HS-27A (cell line): ENCODE measurements at places on chromosomes 7 and 10.
A peak's percentile ranks its signal among the peaks of the same experiment; 100 is the strongest.

DNA sequence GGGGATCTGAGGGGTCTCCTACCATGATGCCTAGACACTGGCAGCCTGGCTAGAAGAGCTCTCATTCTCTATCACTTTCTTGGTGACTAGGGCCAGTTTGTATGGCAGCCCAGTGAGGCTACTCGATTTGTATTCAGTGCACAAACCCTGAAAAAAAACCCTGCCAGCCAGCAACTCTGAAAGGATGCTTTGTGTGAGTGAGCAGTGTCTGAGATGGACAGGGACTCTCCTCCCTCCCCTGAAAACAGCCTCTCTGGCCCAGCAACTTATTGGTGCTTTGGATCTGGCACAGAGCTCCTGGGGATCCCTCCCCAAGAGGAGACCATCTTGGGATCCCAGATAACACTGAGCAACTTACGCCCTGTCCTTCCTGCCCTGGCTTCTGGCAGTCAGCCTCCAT lies 10.8 kb upstream of the LRRC4 start:
- no peak for DNase-seq

DNA sequence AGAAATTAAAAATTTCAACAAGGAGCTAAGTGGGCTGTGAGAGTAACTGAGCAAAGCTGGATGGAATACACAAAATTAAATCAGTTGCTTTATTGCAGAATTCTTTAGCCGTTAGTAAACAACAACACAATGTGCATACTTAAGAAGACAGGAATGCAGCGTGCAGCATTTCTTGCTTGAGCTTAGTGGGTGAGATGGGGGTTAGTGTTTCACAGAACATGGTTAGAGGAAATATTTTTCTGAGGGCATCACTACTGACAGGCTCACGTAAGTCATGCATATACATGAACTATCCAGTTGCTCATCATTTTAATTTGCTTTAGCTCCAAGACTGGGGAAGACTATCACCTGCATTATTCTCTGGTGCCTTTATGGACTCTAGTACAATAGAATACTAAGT lies 80.8 kb downstream of the CD36 start:
- peak; percentile 59 for DNase-seq

DNA sequence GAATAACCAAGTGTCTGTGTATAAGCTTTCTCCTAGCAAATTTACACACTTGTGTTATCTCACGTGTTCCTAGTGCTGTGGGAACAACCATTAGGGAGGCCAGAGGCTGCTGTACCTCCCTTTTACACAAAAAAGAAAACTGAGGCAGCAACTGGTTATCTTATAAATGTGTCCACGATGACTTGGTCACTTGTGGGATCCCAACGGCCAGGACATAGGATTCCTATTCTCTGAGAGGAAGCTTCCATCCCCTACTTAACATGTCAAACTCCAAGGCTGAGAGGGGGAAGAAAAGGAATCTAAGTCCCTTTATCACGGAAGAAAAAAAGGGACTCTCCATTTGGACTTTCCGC lies 484 bp downstream of the ZNF438 start:
- DNase-seq, result no peak

DNA sequence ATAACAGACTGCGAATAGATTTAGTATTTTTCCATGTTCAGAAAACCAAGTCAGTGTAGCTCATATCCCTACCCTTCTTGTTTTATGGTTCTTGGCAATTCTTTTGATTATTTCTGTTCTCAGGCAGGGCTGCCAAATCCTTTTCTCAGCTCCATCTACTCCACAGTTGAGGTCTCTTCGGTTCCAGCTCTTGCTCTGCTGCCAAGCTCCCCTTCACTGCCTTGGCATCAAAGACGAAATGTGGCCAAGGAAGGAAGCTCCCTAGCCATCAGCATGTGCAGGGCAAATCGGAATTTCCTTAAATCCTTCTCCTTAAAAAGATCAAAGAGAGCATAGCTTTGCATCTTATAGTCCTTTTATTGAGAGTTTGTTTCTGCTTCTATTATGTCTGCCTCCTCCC lies 116.4 kb upstream of the NOBOX start:
- no peak for DNase-seq

GRCh38 chr10:132880128-132880981 lies 62.0 kb downstream of the CFAP46 start:
- DNase-seq, result no peak

DNA sequence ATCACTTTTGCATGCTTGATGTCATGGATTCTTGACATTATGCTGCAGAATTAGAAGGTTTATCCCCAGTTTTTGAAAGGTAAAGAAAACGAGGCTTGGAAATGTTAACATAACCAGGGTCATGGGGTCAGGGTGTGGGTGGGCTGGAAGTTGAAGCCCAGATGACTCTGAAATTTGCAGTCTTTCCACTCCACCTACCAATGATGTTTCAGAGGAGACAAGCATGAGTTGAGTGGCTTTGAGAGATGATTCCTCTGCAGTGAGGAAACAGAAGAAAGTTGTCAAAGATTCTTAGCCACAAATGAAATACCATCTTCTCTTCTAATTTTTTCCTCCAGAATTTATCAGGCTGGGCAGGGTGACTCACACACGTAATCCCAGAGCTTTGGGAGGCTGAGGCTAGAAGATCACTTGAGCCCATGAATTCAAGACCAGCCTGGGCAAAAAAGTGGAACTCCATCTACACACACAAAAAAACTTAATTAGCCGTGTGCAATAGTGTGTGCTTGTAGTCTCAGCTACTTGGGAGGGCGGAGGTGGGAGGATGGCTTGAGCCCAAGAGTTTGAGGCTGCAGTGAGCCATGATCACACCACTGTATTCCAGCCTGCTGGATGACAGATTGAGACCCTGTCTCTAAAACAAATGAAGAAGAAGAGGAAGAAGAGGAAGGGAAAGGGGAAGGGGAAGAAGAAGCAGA lies 239.1 kb upstream of the AUTS2 start:
- no peak for DNase-seq

DNA sequence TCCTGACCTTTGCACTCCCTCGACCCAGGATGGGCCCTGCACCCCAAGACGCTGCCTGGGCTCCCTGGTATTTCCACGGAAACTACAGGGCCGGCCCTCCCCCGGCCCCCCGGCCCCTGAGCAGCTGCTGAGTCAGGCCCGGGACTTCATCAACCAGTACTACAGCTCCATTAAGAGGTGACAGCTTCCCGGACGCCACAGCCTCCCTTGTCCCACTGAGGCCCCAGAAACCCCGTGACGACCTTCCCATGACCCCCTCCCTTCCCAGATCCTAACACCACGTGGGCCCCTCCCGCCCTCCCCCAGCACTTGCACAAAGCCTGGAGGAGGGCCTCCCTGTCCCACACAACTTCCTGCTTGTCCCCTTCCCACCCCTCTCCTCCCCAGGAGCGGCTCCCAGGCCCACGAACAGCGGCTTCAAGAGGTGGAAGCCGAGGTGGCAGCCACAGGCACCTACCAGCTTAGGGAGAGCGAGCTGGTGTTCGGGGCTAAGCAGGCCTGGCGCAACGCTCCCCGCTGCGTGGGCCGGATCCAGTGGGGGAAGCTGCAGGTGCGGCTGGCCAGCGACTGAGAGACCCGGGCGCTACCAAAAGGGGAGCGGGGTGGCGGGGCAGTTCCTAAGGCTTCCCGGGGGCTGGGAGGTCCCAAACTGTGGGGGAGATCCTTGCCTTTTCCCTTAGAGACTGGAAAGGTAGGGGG lies 5.7 kb downstream of the NOS3 start:
- DNase-seq, result no peak

- peak; percentile 66 for DNase-seq
Observed at GRCh38 chr7:84647797-84648757, 453.5 kb upstream of the SEMA3A start.

DNA sequence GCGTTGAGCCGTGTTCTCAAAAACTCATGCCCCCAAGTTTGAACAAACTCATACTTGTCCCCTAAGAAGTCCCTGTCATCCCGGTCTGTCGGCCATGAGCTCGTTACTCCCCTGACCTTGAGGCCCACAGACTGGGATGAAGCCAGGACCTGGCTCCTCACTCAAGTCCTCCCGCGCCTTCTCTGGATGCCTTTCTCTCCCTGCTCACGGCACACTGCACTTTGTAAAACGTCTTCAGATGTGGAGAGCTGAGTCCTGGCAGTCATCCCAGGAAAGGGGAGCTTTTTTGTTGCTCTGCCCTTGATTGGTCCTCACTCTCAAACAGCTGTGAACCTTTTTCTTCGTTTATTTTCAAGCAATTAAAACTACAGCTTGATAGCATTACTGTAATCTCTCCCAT lies 110.8 kb downstream of the JAZF1 start:
- no peak for DNase-seq

- peak; percentile 38 for DNase-seq
Observed at GRCh38 chr7:2558629-2559282, at the start of gene IQCE. TSS of gene IQCE (plus strand) at chr7:2558979. CDS start at chr7:2559182, 203 bp downstream.

DNA sequence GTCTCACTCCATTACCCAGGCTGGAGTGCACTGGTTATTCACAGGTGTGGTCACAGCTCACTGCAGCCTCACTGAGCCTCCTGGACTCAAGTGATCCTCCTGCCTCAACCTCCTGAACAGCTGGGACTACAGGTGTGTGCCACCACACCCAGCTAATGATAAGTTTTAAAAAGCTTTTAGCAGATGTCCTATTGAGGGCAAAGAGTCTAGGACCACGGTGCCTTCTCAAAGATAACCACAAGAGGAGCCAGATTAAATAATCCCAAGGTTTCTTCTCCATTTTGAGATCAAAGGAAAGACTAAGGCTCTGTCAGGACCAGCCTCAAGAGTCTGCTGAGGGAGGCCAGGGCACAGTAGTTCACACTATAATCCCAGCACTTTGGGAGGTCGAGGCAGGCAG lies 4.7 kb downstream of the ATP5MF start:
- no peak for DNase-seq

- DNase-seq, result no peak
Observed at GRCh38 chr7:139725077-139725476, 52.7 kb downstream of the HIPK2 start.

- DNase-seq, result no peak
Observed at GRCh38 chr7:100603726-100604027, 1.5 kb downstream of the PCOLCE start.

- DNase-seq, result no peak
Observed at GRCh38 chr7:85770332-85770731, 583.5 kb upstream of the SEMA3D start.

- DNase-seq, result no peak
Observed at GRCh38 chr7:92498557-92498956, 20.8 kb upstream of the ERVW-1 start.

GRCh38 chr7:82429408-82429807 lies 14.2 kb downstream of the CACNA2D1 start:
- DNase-seq, result no peak

GRCh38 chr10:69477968-69478597 lies 26.8 kb downstream of the TSPAN15 start:
- no peak for DNase-seq

DNA sequence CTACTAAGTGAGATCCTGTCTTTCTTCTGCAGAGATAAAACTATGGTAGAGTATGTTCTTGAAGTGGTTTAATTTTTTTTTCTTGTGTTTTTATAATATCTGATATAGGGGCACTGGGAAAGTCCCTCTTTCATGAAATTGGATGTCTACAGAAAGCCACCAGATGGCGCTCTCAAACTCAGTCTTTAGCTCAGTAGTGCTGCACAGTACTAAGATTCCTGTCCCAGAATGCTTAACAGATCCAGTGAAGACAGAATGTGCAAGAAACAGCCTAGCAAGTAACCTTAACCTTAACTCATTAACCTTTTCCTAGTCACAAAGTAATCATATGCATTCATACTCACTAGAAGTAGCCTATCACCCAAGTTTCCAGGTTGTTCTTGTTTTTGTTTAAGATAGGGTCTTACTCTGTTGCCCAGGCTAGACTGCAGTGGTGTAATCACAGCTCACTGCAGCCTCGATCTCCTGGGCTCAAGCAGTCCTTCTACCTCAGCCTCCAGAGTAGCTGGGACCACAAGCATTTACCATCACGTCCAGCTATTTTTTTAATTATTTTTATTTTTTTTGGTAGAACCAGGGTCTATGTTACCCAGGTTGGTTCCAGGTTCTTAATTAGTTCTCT lies 56.7 kb downstream of the IDE start:
- peak; percentile 19 for DNase-seq

GRCh38 chr10:127024685-127025435 lies 119.6 kb downstream of the DOCK1 start:
- no peak for DNase-seq

DNA sequence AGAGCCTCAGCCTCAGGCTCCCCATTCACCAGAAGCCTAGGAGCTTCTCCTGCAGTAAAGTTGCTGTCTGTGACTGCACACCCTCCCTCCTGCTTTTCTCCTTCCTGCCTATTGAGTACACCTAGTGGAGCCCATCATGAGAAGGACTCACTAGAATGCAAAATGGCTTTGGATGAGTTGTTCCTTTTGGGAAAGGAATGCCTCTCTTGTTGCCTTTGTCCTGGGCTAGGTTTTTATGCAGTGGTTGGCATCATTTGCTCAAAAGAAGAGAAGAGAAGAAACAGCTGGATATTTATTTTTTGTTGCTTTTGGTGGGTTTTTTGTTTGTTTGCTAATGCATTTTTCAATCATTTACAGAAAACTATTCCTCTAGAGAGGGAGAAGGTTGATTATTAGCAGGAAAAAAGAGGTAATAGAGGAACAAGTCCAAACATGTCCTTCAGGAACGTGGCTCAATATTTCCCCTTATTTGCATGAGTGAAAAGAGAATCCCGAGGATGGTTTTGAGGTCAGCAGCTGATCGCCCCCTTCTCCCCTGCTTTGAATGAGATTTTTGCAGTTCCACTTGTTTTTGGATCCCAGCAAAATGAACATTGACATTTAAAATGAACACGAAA lies 369.9 kb upstream of the NRP1 start:
- DNase-seq, result no peak

- DNase-seq, result no peak
Observed at GRCh38 chr7:5231811-5232484, 41.9 kb downstream of the WIPI2 start.

DNA sequence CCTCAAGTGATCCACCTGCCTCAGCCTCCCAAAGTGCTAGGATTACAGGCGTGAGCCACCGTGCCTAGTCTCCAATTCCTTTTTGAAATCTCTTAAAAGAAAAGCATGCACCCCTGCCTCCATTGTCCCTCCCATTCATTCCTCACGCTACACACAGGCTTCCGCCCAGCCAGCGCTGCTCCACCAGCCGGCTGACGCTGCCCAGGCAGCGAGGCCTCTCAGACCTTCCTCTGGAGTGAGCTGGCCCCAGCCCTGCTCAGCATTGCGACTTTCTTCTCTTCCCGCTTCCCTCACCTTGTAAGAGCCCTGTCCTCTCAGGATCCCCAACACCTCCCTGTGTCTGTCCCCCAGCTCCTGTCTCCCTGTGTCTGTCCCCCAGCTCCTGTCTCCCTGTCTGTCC lies 23.6 kb downstream of the RGS10 start:
- no peak for DNase-seq

GRCh38 chr7:37311355-37311754 lies 137.3 kb downstream of the ELMO1 start:
- no peak for DNase-seq

DNA sequence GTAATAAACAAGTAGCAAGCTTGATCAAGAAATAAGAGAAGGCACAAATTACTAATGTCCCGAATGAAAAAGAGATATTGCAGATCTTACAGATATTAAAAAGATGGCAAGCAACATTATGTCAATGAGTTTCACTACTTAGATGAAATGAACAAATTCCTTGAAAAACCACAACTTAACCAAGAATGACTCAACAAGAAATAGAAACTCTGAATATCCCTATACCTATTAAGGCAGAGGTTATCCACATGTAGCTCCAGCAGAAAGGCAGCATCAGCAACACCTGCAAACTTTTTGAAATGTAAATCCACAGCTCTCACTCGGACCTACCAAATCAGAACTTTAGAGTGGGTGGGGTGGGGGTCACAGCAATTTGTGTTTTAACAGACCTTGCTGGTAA lies 33.6 kb downstream of the PDE1C start:
- DNase-seq, result no peak

- no peak for DNase-seq
Observed at GRCh38 chr10:71620642-71621041, 98.9 kb downstream of the C10orf105 start.

- no peak for DNase-seq
Observed at GRCh38 chr7:27157702-27158431, 1.4 kb upstream of the HOXA7 start.
